ENCODE measurements at places on chromosomes 7 and 10.
A peak's percentile ranks its signal among the peaks of the same experiment; 100 is the strongest.

DNA sequence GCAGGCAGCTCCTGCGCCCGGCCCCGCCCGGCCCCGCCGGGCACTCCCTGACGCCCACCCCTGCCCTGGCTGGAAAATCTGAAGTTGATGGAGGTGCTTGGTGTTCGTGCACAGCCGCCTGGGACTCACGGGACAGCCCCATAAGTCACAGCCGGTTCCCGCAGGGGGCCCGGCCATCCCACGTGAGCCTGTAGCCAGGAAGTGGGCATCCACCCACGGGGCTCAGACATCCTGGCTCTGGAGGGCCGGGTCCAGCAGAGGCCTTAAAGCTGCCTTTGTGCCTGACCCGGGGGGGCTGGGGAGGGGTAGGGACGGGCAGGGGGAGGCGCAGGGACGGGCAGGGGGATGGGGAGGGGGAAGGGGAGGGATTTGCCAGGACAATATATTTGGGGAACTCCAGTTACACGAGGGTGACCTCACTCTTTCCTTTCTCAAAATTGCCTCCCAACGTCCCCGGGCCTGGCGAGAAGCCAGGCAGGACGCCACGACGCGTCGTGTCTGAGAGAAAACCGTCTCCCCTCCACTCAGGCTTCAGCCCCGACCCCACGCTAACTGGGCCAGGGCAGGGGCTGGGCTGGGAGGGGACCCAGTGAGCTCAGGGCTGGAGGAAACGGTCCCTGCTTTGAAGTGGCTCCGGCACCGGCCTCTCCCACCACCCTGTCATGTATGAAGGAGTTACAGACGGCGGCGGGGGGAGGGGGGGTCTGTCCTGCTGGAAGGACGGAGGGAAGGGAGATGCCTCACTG lies 82.1 kb upstream of the PDGFA start:
- no peak for DNase-seq

DNA sequence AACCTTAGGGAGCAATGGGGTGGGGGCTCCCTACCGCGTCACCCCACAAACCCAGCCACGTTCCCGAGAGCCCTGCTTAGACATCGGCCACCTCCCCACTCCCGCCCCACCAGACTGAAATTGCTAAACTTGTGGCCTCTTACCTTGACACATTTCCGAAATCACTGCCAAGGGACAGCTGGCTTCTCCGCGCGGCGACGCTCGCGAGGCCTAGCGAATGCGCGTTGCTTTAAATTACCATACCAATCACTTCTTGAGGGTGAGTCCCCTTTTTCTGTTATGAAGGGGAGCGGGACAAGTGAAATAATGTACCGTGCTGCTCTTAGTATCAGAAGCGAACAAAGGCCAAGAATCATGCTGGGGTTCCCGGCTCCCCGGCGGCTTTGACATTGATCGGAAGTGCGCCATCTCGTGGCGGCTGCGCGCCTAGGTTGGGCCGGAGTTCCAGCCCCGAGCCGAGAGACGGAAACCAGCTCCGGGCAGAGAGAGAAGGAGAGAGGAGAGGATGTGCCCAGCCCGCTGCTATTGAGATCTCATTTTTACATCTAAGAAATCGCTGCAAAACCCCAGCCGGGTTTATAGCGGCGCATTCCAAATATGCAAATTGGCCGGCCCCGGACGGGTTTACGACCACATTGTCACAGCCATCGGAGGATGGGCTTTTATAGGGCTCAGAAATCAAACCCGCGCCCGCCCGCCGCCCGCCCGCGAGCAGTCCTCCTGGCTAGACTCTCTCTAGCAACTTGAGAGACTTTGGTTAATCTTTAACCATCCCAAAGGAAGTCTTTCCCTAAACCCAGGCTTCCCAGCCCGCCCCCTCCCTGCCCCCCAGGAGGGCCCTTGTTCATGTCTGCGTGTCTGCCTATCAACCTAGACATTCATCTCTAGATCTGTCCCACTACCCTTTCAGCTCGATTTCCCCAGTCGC lies 5.3 kb downstream of the HOXA11 start:
- DNase-seq = peak; percentile 51

DNA sequence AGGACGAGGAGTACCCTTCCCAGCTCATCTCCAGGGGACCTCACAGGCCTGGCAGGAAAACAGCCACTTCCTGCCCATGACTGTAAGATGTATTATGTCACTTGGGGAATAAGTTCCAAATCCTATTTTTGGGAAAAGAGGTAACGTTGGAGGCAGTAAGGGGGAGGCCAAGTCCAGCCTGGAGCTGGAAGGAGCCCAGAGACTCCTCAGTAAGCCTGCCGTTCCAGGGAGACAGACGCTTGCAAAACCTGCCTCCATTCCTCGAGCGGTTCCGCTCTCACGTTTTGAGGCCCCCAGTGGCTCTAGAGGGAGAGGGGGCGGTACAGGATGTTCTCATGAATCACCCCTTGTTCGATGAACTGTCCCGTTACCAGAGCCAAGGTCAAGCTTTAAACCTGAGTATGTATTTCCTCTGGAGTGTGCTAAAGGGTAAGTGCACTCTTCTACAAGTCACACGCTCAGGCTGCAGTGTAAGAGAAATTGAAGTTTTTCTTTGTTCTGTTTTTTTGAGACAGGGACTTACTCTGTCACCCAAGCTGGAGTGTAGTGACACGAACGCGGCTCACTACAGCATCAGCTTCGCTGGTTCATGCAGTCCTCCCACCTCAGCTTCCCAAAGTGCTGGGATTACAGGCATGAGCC lies 45.5 kb upstream of the CYTH3 start:
- DNase-seq = peak; percentile 69

DNA sequence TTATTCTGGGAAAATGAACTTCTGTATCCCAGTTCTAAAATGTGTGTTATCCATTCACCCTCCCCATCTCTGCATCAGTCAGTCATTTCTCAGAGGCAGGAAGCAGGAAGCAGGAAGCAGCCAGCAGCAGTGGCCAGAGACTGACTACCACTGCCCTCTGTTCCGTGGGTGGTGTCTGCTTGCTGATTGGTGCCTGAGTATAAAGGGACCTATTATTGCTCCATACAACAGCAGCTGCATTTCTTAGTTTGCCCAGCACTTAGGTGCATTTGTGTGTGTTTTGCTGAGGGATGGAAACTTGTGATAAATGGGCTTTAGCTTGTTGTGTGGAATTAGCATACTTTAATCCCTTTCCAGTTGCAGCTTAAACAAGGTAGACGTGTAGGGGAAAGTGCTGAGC lies 582.2 kb downstream of the SORCS1 start:
- peak; percentile 17 for DNase-seq

- peak; percentile 6 for DNase-seq
These were observed 188.0 kb downstream of the GRID1 start for GRCh38 chr10:86178401-86179152.

GRCh38 chr10:101120884-101121653 lies 10.0 kb upstream of the TLX1 start:
- DNase-seq = no peak

GRCh38 chr7:46544396-46545008 lies 623.4 kb upstream of the IGFBP3 start:
- DNase-seq = peak; percentile 74

GRCh38 chr7:28688174-28688573 lies 270.0 kb downstream of the TRIL start:
- no peak for DNase-seq

GRCh38 chr7:138363721-138364120 lies 96.3 kb upstream of the TRIM24 start:
- DNase-seq = no peak

GRCh38 chr7:122298131-122298530 lies 6.4 kb downstream of the FEZF1 start:
- no peak for DNase-seq

- DNase-seq = peak; percentile 91
These were observed 13.4 kb upstream of the ERCC6 start for GRCh38 chr10:49552277-49552676.

- no peak for DNase-seq
These were observed 5.3 kb downstream of the PTF1A start for GRCh38 chr10:23197416-23197861.

DNA sequence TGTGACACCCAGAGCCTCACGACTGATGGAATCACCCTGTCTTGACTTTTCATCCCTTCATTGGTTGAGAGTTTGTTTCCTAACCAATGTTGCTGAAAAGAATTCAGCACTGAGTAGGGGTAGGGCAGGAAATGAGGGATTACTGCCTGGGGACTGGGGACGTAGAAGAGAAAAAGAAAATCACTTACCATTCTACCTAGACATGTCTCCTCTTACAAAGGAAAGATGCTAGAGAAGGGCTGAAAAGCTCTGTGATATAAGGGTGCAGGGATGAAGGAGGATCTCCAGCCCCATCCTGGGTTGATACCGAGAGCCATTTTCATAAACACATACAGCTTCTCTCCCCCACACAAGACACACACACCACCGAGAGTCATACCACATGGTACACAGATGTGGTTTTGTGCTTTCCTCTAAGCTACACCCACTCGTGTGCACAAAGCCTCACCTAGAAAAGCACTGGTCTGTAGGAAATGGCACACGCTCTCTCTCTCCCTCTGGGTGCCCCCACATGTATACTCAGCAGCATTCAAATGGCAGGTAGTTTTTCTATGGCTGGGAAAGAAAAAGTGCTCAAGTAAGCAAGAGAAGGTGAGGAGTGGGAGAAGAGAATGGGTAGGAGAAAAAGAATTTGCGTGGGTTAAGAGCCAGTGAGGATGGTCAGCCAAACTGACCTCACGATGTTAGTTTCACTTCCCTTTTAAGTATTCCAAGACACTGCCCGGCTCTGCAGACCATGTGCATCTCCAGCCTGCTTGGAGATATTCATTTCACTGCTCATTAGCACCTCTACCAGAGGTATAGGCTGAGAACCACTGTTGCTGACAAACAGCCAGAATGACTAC lies 85.8 kb downstream of the CALD1 start:
- no peak for DNase-seq

DNA sequence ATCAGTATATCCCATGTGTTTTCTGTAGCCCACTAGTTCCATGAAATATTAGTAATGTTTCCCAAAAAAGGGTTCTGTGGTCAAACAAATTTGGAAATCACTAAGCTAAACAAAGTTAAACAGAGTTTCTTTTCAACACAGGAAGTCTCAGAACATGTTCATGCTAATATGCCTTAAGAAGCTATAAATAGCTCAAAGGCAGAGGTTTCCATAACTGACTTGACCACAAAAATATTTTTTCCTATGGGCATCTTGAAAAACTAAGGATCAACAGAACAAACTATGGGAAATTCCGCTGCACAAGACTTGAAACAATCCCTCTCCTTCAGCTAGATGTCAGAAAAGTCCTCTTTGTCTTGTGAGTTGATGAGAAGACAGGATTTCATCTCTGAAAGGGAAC lies 59.7 kb downstream of the SEM1 start:
- DNase-seq = peak; percentile 35

DNA sequence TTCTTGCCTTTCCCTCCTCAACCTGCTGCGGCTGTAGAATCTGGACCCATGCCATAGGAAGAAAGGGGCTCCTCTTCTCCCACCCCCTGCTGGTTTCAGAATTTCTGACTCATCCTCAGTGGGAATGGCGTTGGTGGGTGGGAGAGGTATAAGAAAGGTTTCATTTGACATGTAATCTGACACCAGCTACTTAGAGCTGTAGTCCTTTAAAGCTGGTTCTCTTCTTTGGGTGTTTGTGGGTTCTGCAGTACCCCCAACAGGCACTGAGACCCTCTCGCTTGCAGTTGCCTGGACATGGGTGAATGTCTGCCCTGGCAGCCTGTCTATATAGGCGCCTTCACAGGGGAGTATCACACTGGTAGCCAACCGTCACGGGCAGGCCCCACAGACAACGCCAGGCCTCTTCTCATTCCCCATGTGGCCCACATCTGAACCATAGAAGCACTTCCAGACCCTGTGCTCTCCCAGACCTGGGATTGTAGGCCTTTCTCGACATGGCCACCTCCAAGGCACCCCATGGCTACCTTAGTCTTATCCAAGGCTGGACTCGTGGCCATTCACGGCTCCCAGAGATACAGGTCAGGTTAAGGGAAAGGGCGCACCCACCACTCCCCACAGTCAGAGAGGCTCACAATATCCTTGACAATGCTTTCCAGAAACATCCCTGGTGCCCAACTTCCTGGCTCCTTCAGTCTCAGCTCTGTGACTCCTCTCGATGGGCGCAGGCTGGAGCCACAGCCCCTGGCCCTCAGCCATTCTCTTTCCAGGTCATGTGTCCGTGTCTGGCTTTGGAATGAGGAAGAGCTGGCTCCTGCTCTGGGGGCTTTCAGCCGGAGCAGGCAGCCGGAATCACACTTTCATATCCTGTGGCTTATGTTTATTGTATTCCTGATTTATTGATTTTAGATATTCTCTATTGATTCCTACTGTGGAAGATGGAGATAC lies 17.5 kb downstream of the ZNF862 start:
- peak; percentile 96 for DNase-seq

DNA sequence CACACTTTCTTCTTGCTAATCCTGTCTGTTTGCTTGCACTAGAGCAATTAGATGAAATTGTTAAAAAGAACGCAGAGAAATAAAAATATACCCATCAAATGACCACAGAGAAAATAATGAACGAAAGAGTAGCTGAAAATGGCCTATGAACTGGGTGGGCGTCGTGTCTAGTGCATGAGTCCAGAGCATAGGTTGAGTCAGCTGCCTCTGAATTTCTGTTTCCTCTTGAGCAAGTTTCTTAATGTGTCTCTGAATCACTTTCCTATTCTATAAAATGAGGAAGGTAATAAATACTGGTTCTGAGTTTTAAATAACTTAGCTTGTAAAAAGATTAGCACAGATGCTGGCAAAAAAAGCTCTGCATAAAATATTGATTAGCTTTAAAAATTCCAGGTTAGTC lies 75.0 kb downstream of the POM121L12 start:
- no peak for DNase-seq

GRCh38 chr10:21919906-21920305 lies 83.6 kb downstream of the DNAJC1 start:
- DNase-seq = no peak

- peak; percentile 21 for DNase-seq
These were observed 38.0 kb downstream of the ZNRF2 start for GRCh38 chr7:30322271-30323005.

GRCh38 chr7:6248581-6248980 lies 23.8 kb downstream of the CYTH3 start:
- DNase-seq = peak; percentile 77

GRCh38 chr10:70320751-70321150 lies 36.9 kb upstream of the NPFFR1 start:
- DNase-seq = no peak

DNA sequence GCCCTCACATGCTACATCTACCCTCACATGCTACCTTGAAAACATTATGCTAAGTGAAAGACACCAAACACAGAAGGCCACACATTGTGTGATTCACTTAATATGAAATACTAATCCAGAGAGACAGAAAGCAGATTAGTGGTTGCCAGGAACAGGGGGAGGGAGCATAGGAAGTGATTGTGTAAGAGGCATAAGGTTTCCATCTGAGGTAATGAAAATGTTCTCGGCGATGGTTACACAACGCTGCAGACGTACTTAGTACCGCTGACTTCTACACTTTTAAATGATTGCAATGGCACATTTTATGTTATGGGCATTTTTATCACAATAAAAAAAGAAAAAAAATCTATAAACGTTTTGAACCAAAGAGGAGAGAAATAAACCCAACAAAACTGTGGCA lies 742.3 kb downstream of the TYW1 start:
- DNase-seq = no peak

Data from fibroblast of skin of scalp (primary cell).